ENCODE measurements at places on chromosomes 7 and 10.

DNA sequence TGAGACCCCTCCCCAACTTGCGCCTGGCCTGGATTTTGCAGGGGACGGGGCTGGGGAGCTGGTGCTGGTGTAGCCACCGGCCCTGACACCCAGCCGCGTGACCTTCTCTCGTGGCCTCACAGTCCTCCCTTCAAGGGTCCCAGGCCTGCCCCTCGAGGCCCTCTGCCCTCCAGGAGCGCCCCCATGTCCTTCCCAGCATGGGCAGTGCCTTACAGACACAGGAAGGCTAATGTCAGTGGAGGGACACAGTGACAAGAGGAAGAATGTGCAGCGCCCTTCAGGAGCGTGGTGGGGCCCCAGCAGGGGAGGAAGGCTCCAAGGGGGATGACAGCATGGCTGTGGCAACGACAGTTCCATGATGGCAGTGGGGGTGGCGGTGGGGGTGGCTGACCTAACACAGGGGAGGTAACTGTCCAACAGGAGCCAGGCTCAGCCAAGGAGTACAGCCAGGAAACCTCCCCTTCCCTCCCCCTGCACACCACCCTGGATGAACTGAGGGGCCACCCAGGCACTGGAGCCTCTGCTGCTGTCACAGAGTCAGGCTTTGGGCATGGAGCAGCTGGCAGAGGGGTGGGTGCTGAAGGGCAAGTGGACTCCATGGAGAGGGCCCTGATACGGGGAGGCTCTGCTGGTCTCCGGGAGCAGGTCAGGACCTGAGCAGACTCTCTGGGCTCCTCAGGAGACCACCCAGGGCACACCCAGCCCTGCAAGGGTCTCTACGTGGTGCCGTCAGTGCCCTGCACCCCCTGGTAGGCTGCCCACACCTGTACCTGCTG lies 76.0 kb upstream of the RET start:
- DNase-seq: no peak

- no peak for DNase-seq
These were observed 122.2 kb downstream of the KMT2E start for GRCh38 chr7:105136221-105136620.

- DNase-seq: no peak
These were observed 206.0 kb downstream of the CXCL12 start for GRCh38 chr10:44178856-44179255.

DNA sequence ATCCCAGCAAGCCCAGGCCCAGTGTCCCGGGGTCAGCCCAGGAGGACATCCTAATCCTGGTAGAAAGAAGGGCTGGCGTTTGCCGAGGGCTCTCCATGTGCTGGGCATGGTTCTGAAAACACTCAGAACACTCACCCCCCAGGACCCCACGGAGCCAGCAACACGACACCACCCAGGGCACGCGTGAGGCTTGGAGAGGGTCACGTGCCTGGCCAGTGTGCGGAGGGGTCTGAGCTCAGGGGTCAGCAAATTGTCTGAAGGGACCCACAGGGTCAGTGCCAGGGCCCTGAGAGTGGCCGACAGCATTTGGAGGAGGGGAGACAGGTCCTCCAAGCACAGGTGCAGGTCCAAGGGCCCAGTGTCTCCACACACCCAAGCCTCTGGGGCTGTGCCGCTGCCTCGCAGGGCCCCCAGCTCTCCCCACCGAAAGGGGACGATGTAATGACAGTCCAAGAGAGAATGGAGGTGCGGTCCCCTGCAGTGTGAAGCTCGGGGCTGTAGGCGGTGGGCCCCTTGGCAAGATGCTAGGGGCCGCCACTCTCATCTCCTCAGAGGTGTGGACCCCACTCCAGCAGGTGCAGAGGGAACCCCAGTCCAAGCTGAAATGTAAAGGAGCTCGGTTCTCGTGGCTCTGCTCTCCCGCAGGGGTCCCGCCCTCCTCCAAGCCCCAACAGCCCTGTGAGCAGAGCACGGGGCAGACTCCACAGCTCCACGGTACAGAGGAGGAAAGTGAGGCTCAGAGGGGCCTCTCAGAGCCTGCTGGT lies 7.8 kb downstream of the FOXL3 start:
- no peak for DNase-seq

GRCh38 chr7:19491821-19492452 lies 216.9 kb downstream of the POLR1F start:
- no peak for DNase-seq

GRCh38 chr7:80207501-80207900 lies 72.9 kb downstream of the GNAI1 start:
- no peak for DNase-seq

- DNase-seq: no peak
These were observed 161.7 kb downstream of the HTR7 start for GRCh38 chr10:90695915-90696676.

DNA sequence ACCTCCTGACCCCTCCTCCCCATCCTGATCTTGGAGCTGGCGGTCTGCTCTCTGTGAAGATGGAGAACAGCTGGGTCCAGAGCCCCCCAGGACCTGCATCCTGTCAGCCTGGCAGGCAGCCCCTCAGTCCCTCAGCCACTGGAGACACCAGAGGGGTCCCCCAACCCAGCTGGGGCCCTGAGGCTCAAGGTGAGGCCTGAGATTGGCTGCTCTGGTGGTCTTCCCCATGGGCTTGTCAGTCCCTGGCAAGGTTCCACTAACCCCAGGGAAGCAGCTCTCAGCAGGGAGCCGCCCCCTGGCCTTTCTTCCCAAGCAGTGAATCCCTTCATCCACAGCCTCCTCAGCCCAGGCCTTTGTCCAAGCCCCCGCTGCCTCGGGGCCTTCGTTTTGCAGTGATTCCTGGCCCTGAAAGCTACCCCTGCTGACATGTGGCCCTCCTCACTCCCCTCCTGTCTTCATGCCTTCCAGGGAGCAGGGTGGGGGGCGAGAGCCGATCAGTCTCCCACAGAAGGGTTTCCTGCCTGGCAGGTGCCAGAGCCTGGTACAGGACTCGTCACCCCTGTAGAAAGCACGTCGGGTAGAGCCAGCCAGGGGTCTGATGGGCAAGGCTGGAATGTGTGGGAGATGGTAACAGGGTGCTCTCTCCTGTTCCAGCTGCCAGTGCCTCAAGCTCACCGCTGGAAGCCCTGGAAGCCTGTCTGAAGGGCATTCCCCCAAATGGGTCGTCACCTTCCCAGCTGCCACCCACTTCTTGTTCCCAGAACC lies 48.5 kb downstream of the ZNF467 start:
- no peak for DNase-seq

GRCh38 chr10:108360187-108360586 lies 1195.7 kb upstream of the SORCS1 start:
- no peak for DNase-seq

DNA sequence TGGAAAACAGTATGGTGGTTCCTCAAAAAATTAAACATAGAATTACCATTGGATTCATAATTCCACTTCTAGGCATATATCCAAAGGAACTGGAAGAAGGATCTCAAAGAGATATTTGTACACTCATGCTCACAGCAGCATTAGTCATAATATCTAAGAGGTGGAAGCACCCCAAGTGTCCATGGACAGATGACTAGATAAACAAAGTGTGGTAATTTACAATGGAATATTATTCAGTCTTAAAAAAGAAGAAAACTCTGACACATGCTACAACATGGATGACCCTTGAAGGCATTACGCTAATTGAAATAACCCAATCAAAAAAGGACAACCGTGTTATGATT lies 594.2 kb downstream of the KCNMA1 start:
- DNase-seq: no peak

DNA sequence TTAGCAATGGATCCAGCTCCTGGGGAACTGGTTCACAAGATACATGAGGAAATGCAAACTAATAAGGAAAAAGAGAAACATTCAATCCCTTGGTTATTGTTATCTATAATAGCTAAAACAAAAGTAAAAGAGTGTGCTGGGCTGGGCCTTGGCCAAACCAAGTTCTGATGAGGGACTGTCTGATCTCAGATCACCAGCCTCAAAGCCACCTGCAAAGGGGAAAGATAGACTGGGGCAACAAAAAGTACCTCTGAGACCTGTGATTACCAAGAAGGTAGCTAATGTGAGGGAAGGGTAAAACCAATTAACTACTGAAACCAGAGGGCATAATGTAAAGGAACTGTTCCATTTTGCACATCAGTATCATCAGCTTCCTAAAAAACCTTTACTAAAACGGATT lies 51.2 kb downstream of the HTR7 start:
- DNase-seq: no peak

DNA sequence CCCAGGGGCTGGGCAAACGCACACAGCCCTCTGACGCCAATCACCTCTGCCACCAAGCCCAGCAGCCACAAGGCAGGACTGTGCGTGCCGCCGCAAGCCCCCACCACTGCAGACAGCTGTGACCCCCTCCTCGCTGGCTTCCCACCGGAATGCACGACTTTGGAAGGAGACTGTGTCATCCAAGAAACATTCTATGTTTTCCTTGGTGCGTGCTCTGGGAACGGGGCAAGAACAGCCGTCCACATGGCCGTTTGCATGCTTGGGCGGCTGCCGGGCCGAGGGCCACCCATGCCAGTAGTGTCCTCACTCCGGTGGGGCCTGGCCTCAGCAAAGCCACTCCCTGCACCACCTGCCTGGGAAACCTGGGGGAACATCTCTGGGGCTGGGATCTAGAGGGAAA lies 17.6 kb upstream of the ELN start:
- DNase-seq: no peak

DNA sequence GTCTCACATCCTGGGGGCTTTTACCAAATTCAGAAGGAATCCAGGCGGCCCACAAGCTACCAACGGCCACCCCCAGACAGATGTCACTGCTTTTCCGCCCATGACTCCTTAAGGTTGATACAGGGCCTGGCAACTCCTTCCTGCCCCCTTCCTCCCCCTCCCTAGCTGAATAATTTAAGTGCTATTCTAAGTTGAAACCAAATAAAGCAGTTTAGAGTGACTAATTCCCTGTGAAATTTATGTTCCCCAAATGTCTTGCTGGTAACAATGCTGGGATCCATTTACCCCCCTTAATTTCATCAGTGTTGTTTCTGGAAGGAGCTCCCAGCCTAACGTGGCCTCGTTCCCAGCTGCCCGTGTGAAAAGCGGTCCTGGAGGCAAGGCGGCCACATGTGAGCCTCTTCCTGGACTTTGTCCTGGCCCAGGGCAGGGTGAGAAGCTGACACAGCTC lies 109.6 kb downstream of the TMEM130 start:
- no peak for DNase-seq

DNA sequence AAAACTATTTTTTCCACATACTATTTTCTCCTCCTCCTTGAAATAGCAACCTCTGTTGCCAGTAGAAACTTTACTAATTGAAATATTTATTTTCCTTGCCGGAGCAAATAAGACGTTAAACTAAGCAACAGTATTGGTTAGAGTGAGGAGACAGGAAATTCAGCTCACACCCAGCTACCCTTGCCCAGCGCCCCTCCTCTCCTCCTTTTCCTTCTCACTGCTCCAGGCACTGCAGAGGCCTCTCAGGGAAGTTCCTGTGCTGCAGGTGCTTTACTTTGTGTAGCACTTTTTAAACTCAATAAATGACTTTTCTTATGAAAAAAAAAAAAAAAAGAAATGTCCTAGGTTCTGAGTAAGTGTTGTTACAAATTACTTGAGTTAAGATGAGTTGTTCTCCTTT lies 134.0 kb downstream of the SEMA3E start:
- no peak for DNase-seq

- no peak for DNase-seq
These were observed 21.5 kb upstream of the GGCT start for GRCh38 chr7:30526163-30526562.

DNA sequence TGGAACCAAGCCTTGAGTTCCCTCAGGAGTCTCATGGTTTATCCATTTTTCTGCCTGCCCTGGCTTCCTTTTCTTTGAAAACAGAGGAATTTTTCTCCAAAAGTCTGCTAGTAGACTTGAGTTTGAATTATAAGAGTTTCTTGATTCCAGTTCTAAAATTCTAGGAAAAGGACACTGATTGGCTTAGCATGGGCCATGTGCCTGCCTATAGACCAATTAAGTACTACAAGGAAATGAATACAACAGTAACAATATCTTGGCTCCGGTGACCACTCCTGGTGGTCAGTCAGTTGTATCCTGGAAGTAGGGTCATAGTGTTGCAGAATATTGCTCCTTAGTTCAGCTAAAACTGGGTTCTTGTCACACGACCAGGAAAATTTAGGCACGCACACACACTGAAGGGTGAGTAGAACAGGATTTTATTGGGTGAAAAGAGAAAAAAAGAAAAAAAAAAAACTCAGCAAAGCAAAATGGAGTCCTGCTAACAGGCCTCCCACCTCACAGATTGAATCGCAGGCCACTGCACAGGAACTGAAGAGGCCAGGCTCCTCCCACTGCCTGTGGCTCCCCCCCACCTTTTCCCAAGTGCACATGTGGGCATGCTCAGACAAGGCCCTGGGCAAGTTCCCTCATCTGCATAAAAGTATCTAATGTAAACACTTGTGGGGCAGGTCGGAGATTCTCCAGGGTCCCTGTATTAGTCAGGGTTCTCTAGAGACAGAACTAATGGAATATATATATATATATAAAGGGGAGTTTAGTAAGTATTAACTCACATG lies 155.1 kb downstream of the LYZL1 start:
- DNase-seq: no peak

- DNase-seq: no peak
These were observed 75.4 kb downstream of the AFAP1L2 start for GRCh38 chr10:114328874-114329273.

- no peak for DNase-seq
These were observed 161.0 kb downstream of the TEX36 start for GRCh38 chr10:125521721-125522680.

DNA sequence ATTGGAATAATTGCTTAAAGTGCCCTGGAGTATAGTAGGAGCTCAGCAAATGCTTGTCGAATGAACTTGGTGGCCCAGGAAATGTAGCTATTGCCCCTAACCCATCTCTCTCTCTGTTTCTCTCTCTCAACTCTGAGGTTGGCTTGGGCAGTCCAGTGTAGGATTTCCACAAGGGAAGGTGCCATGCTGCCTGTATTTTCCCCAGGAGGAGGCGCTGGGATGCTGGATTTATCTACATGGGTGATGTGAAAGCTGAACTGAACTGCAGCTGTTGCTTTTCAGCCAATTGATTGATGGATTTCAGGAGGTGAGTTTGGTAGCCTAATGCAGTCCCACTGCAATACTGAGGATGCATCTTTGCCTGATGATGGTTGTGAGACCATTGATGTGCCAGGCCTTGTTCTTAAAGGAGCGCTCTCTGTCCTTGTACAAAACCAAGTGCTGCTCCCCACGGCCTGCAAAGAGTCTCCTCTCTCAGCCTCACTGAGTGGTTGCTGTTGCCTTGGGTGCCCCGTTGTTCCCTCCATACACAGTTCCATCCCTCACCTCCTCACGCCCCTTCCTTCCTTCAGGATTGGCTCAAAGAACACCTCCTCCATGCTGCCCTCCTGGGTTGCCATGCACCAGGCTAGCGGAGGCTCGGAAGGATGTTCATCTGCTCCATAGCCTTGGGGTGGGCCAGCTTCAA lies 200.6 kb downstream of the GLRX3 start:
- DNase-seq: no peak

DNA sequence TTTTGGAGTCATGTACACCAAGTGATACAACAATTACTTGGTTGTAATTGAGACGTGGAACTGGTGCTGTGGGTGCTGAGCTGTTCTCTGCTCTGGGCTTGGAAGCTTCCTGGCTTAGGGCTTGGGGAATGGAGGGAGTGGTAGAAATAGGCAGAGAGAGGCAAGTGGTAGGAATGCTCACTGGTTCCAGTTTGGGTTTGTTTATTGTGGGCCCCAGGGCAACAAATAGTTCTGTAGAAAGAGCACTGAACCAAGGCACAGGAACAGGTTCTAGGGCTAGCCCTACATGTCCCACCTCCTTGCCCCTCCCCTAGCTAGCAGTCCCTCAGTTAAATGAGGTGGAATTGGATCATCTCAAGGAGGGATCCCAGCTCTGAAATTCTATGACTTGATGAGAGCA lies 166.7 kb upstream of the HPS1 start:
- DNase-seq: no peak

- DNase-seq: no peak
These were observed 92.8 kb downstream of the ZRANB1 start for GRCh38 chr10:125034675-125035074.

GRCh38 chr7:157985636-157986035 lies 602.0 kb downstream of the PTPRN2 start:
- no peak for DNase-seq
